T-cell (primary cell): ENCODE measurements at places on chromosomes 1 and 21. TPM values are rescaled to one million over a fixed set of nuclear protein-coding genes. Genes with fewer than 3 reads are reported as not detected.

The AMY1A gene
- not detected for total RNA-seq

The PEA15 gene
- total RNA-seq, result 22.4 TPM

The KCNC4 gene
- 15.9 TPM for total RNA-seq

The FOXD3 gene
- total RNA-seq, result not detected

The CELA3B gene
- 7.3 TPM for total RNA-seq

The CAMSAP2 gene
- 5.2 TPM for total RNA-seq

The EPS8L3 gene
- not detected for total RNA-seq

The OVAAL gene
- total RNA-seq, result not detected

The KRTAP12-2 gene
- total RNA-seq, result not detected

The LCE2B gene
- not detected for total RNA-seq

The IARS2 gene
- total RNA-seq, result 43.2 TPM

The KRTAP19-1 gene
- total RNA-seq, result not detected

The ACOT7 gene
- total RNA-seq, result 9.3 TPM

The RYR2 gene
- total RNA-seq, result 0.19 TPM

The ACTL8 gene
- total RNA-seq, result not detected

The C8B gene
- total RNA-seq, result not detected

The PHLDA3 gene
- total RNA-seq, result 3.7 TPM

The OR14K1 gene
- not detected for total RNA-seq

The AQP10 gene
- not detected for total RNA-seq

The REG4 gene
- 7.7 TPM for total RNA-seq

The IGSF9 gene
- not detected for total RNA-seq

The CHI3L1 gene
- total RNA-seq, result not detected

The UFC1 gene
- 93.8 TPM for total RNA-seq

The RGS1 gene
- 7.1 TPM for total RNA-seq

The ERG gene
- total RNA-seq, result 0.54 TPM

The S100A7 gene
- not detected for total RNA-seq

The ST7L gene
- total RNA-seq, result 15.9 TPM

The RHOU gene
- 1.8 TPM for total RNA-seq

The RPTN gene
- total RNA-seq, result not detected

The PTAFR gene
- total RNA-seq, result 0.86 TPM

The SERPINC1 gene
- 0.72 TPM for total RNA-seq

The ERICH3 gene
- not detected for total RNA-seq

The KRTAP19-6 gene
- not detected for total RNA-seq

The ZNF692 gene
- total RNA-seq, result 53.9 TPM

The MPL gene
- total RNA-seq, result 0.63 TPM

The XCL2 gene
- 10.8 TPM for total RNA-seq

The AGBL4 gene
- total RNA-seq, result 0.58 TPM

The DIP2A gene
- total RNA-seq, result 132 TPM

The C1QA gene
- total RNA-seq, result 0.79 TPM
